ENCODE measurements at places on chromosomes 2 and 18.

DNA sequence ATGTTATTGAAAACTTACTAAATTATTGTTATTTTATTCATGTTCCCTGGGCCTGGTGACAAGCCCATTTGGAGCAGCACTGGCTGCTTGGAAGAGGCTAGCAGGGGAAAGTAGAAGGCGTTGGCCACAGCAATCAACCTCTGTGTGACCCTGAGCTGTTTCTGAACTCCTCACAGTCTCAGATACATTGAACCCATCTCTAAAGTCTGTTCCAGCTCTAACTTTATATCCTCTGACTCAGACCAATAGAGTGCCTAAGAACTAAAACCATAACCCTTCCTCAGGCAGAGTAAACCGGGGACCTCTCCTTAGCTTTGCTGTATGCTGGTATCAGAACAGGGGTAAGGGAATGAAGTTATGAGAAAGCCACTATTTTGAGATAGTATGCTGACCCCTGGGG lies 96.4 kb upstream of the NOL4 start:
- no peak for DNase-seq

DNA sequence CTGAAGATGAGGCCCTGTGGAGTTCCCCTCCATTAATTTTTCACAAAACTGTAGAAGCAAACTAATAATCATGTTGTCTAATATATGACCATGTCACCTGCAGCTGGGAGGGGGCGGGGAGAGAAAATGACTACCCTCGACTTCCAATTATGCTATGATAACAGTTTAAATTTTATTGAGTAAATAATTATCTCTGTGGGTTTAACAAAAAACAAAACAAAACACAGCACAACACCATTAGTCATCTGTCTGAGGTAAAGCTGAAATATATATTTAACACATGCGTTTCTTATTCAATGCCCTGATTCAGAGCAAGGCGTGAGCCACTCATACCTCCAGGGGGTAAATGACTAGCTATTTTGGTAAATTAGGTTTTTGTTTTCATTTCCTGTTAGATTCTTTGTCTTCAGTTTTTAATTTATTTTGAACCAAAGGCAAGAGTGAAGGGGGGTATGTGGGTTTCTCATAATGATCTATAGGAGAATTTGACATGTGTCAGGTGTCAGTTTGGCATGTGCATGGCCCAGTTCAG lies 77.4 kb upstream of the ZCCHC2 start:
- no peak for DNase-seq

DNA sequence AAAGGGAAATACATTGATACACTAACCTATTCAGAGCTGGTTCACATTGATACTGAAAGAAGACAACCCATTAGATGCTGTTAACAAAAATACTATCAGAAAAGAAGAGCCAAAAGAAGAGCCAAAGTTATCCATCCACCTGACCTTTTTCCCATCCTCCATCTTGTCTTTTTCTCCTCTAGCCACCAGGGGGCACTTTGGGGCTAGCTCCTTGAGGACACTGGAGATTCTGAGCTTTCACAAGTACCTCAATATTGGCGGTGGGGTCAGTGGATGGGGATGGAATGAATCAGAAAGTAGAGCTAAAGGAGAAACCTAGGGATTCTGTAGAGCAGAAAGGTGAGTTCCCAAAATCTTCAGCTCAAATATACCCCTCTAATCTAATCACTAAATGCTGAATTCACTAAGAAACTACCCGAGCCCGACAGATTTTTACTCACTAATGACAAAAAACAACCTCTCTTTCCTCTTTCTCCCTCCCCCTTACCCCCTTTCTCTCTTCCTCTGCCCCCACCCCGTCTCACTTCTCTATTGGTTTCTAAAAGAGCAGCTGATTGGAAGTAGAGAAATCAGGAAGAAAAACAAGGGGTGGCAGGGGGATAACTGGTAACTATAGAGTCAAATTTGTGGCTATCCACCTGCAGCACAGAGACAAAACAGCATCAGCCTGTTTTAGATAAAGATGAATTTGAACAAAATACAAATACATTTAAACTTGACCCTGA lies 203.3 kb downstream of the TCF4 start:
- no peak for DNase-seq

GRCh38 chr2:4354678-4355077 lies 651.3 kb downstream of the DCDC2C start:
- DNase-seq: no peak

DNA sequence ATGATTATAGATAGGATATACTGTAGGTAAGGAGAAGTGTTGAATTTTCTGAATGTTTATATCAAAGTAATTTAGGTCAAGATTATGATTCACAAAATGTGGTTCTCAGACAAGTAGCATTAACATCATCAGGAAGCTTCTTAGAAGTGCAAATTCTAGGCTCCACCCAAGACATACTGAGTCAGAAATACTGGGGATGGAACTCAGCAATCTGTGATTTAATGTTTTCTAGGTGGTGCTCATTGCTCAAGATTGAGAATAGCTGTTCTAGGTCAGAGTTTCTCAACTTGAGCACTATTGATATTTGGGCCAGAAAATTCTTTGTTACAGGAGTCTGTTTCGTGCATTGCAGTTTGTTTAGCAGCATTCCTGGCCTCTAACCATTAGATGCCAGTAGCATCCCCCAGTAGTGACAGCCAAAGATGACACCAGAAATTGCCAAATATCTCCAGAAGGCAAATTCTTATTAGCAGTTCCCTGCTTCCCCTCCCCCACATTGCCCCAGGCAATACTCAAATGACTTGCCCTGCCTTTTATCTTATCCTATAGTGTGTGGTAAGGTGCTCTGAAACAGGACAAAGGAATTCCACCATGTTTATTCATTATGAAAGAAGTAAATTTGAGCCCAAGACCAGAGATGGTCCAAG lies 1001.2 kb downstream of the DPP10 start:
- no peak for DNase-seq

DNA sequence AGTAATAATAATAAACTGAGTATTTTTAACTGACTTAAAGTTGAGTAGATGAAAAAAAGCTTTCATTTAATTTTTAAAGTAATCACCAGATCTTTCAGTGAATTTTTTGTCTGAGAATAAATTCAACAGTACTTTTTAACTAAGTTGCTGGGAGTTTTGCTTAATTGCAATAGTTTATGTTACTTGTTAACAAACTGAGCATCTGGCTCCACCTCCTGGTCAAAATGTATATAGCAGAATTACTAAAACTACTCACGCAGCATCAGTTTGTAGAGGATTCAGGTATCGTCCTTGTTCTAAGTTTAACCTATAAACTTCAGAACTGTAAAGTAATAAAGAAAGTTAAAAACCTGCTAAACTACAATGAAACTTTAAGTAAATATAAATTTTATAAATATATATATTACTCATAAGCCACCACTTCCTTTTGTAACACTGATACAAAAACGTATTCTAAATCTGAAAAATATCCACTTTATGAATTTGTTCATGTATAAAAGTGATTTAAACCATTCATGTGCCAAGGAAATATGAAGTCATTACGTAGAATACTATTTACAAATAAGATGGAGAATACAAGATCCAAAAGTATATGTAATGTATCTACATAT lies 21.3 kb downstream of the NOL10 start:
- no peak for DNase-seq

DNA sequence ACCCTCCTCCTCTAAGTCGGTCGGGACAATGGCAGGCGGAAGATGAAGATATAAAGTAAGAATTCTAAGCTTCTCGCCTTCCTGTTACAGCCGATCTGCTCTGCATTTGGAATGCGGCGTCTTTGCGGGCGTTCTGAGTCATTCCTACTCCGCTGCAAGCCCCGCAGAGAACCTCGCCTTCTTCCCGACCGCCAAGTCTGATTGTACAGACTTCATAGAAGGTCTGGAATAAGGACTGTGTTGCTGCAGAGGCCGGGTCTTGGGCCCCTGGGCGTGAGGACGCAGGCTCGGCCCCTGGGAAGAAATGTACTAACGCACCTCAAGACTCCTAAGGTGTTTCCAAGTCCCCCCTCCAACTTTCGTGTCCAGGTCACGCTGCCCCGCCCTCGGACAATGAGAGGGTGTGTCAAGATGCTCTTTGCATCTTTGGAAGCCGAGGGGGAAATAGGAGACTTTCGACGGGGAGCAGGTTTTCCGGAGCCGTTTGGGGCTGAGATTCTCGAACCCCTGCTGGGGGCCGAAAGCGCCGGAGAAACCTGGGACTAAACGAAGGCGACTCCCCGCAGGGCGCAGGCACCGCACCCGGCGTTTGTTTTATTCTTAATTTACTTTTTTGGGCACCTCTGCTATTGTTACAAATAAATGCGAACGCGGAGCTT lies 12.7 kb upstream of the PAX3 start:
- DNase-seq: no peak

GRCh38 chr2:111665011-111665410 lies 219.0 kb downstream of the ANAPC1 start:
- DNase-seq: no peak

DNA sequence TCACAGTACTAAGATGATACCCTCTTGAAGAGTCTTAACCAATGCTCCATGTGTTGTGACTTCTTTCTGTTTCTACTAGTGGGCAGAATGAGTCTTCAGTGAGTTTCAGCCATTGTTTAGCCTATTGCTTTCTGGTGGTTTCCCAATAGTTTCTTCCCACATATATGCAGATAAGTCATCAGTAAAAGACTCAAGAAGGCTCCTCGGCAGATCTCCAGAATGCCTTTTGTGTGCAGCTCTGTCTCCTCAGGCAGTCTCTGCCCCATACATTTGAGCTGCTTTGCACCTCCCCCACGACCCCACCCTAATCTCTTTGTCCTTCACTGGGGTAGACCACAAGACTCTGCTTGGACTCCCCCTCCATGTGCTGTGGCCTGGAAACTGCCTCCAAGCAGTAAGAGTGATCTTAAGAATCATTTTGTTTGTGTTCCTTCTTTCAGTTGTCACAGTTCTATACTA lies 71.6 kb upstream of the CHRNA1 start:
- DNase-seq: peak; percentile 54

DNA sequence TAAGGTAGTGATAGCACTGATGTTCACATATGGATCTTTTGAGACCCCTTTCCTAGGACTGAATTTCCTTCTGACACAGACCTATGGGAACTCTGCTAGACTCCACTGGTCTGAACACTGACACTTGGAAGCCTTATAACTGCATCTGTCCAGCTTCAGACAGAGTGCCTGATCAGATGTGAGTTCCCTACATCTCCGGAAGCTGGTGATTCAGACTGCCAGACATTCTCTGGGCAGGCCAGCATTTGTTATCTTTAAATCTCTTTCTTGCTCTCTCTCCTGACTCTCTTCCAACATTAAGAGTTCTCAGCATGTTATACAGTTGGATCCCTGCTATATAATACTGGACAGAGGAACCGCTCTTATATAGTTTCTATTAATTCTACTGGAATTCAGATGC lies 408.5 kb downstream of the ZEB2 start:
- DNase-seq: no peak

GRCh38 chr2:30300456-30301221 lies 69.3 kb downstream of the LBH start:
- no peak for DNase-seq

DNA sequence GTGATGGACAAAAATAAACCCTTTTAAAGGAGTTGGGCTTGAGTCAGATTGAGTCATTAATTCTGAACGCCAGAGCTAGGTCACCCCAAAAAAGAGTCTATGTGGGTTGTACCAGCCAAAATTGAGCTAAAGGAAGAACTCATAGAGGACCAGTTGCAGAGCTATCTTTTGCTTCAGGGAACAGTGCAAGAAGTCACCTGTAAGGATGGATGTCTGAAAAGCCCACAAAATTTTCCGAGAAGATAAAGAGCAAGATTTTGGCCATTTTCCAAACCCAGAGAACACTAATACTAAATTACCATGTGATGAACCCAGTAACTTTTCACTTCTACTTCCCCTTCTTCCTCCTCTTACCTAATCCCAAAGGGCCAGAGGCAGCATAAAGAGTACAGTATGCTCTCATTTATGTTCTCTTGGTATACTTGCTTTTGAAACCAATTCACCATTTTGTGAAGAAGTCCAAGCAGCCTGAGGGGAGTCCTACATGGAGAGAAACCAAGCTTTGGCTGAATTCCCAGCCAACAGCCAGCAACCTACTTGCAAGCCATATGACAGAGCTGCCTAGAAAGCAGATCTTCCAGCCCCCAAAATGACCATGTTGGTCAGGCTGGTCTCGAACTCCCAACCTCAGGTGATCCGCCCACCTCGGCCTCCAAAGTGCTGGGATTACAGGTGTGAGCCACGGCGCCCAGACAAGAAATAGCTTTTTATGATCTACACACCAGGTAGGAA lies 551.7 kb downstream of the SATB2 start:
- DNase-seq: no peak

GRCh38 chr2:100653449-100654035 lies 90.7 kb downstream of the PDCL3 start:
- DNase-seq: no peak

DNA sequence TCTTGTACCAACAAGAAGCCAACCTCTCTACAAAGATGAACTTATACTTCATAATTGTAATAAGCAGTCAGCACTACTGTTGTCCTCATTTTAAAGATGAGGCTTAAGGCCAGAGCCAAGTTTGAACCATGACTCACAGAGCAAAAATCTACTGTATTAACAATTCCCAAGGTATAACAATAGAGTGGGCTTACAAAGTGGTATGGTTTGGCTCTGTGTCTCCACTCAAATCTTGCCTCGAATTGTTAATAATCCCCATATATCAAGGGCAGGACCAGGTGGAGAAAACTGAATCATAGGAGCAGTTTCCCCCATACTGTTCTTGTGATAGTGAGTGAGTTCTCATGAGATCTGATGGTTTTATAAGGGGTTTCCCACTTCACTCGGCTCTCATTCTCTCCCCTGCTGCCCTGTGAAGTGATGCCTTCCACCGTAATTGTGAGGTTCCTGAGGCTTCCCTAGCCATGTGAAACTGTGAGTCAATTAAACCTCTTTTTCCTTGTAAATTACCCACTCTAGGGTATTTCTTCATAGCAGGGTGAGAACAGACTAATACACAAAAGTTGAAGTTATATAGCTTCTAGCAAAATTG lies 19.5 kb downstream of the MRPL44 start:
- DNase-seq: no peak

DNA sequence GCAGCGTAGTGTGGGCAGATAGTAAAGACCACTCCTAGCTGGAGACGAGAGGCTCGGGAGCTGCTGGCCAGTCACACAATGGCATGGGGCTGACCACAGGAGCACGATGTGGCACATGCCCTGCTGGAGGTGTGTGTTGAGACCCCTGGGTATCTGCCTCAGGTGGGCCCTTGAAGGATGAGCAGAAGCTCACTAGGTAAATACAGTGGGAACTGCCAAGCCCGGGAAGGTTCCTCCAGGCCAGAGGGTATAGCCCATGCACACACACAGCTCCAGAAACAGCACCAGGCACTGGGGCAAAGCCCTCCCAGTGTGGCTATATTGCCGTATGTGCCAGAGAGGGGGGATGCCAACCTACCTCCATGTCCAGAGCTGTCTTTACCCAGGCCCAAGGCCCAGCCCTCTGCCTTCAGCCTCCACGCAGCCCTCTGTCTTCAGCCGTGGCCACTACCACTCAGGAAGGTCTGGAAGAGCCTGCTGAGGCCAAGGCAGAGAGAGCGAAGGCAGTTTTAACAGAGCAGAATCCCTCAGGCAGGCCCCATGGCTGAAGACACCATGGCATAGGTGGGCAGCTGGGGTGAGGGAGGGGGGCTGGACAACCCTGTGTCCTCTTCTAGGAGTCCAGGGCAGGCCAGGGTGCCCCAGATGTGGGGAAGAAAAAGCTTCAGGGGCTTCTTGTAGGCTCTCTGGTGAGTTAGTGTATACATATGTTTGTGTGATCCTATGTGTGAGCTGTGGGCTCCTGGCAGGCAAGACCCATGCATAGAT lies 7.0 kb upstream of the ARID5A start:
- no peak for DNase-seq

- DNase-seq: peak; percentile 38
These were observed 533 bp downstream of the CXCR4 start for GRCh38 chr2:136117391-136117841.

- no peak for DNase-seq
These were observed 585.0 kb upstream of the NXPH2 start for GRCh38 chr2:139365189-139365588.

- DNase-seq: no peak
These were observed 190.0 kb downstream of the SEPTIN10 start for GRCh38 chr2:109423556-109424359.
